ENCODE measurements at places on chromosomes 12 and 14. TPM values are rescaled to one million over a fixed set of nuclear protein-coding genes. Genes with fewer than 3 reads are reported as not detected.

DNA sequence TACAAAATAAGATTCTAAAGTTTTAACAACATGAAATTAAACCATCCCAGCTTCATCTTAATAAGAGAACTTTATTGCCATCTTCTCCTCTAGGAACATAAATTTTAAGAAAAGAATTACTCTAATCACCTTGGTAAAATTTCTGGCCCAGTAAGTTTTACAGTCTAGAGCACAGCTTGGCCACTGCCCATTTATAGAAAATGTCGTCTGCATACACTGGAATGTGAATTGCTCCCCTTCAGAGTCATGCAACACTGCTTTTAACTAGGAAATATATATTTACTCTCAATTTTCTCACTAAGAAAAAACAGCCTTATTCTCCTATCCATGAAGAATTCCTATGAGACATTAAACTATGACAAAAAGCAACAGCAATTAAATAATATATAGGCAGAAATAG lies 48.2 kb downstream of the KCNC2 start:
- H3K27ac ChIP-seq = no peak overlapping the region
- no peak for DNase-seq
- no peaks in the 10 kb centered on the region for H3K4me1 ChIP-seq
- no peaks in the 10 kb centered on the region for H3K27me3 ChIP-seq
- no peaks in the 10 kb centered on the region for H3K36me3 ChIP-seq

DNA sequence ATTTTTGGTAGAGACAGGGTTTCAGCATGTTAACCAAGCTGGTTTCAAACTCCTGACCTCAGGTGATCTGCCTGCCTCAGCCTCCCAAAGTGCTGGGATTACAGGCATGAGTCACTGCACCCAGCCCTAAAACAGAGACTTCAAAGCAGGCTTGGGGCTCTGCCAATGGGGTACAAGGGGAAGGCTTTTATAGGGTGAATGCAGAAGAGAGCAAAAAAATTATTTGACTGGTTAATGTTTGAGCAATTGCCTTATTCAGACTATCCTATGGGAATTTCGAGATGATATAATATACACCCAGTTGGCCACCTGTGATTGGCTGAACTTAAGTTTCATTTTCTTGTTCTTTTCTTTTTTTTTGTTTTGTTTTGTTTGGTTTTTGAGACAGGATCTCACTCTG lies 31.5 kb upstream of the ACTN1 start:
- H3K4me3 ChIP-seq = no peak overlapping the region
- peaks cover 8% of the 10 kb centered on the region for H3K4me1 ChIP-seq
- DNase-seq = no peak
- no peaks in the 10 kb centered on the region for H3K36me3 ChIP-seq
- H3K27ac ChIP-seq = no peak overlapping the region

DNA sequence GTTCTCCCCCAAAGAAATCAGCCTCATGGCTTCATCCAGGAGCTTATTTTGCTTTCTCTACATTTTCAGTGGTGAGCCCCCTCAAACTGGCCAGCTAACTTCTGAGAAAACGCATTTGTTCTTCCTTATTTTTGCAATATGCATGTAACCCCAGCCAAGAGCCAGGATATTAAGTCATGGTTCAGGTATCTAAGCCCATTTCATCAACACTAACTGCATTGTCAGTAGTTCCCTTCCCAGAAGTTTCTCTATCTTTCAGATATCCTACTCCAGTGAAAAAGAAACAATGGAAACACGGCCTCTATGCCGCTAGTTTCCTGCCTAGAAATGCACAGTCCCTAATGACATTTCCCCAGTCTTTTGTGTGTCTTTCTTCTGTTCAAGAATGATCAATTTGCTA lies 102.8 kb upstream of the RASSF8 start:
- H3K27me3 ChIP-seq = peaks cover 6% of the 10 kb centered on the region
- H3K36me3 ChIP-seq = no peaks in the 10 kb centered on the region
- H3K4me3 ChIP-seq = no peak overlapping the region
- H3K4me1 ChIP-seq = peaks cover 41% of the 10 kb centered on the region

DNA sequence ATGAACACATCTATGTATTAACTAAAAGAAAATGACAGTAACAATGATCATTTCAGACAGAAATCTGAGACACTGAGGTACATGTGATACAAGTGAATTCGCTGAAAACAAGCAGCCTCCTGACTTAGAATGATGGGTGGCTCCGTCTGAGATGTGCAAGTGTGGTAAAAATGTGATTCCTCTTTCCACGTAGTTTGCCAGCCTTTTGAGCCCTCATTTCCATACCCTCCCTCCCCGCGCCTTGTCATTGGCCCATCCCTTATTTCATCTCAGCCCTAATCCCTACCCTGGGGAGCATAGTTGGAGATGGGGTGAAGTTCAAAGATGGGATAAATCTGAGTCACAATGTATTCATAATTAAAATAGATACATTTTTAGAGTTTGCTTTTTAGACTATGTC lies 107.8 kb downstream of the BMP4 start:
- no peak for DNase-seq
- H3K4me1 ChIP-seq = peaks cover 4% of the 10 kb centered on the region
- H3K27ac ChIP-seq = no peak overlapping the region

GRCh38 chr14:50225974-50226297 lies 5.4 kb downstream of the SOS2 start:
- H3K27ac ChIP-seq = no peak overlapping the region
- no peak overlapping the region for H3K4me3 ChIP-seq
- H3K27me3 ChIP-seq = no peaks in the 10 kb centered on the region
- peaks cover 6% of the 10 kb centered on the region for H3K36me3 ChIP-seq

DNA sequence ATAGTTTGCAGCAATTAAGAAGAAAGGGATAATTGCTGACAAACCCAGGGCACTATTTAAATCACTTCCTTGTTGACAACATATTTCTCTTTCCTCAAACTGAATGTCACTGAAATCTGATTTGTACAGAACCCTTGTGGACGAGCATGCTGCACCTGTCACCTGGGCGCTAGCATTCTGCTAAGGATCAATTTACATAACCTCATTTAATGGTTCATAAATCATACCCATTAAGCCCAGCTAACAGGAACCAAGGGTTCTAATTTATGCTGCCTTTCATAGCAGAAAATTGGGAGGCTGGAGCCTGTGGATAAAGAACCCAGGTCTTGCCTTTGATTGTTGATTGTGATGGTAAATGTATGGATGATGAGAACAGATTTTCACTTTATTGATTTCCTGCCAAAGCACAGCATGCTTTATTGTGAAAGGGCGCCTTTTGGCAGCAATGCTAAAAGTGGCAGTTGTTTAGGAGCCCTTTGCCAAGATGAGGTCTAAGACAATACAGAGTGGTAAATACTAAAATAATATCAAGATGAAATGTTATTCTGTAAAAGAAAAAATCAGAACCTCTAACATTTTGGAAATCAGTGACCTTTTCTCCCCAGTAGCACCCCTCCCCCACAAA lies 95.4 kb downstream of the NKX2-1 start:
- no peak overlapping the region for H3K27ac ChIP-seq
- H3K4me3 ChIP-seq = no peak overlapping the region
- no peaks in the 10 kb centered on the region for H3K36me3 ChIP-seq

- no peak for DNase-seq
- H3K27ac ChIP-seq = no peak overlapping the region
- H3K4me3 ChIP-seq = no peak overlapping the region
- H3K36me3 ChIP-seq = no peaks in the 10 kb centered on the region
- no peaks in the 10 kb centered on the region for H3K27me3 ChIP-seq
- no peaks in the 10 kb centered on the region for H3K4me1 ChIP-seq
Observed at GRCh38 chr14:52363961-52364360, 49.8 kb downstream of the PTGER2 start.

GRCh38 chr14:68550338-68550715 lies 242.5 kb downstream of the ZFP36L1 start:
- no peak overlapping the region for H3K4me3 ChIP-seq
- no peak for DNase-seq
- H3K27me3 ChIP-seq = peaks cover 4% of the 10 kb centered on the region
- no peaks in the 10 kb centered on the region for H3K36me3 ChIP-seq
- peaks cover 56% of the 10 kb centered on the region for H3K4me1 ChIP-seq

DNA sequence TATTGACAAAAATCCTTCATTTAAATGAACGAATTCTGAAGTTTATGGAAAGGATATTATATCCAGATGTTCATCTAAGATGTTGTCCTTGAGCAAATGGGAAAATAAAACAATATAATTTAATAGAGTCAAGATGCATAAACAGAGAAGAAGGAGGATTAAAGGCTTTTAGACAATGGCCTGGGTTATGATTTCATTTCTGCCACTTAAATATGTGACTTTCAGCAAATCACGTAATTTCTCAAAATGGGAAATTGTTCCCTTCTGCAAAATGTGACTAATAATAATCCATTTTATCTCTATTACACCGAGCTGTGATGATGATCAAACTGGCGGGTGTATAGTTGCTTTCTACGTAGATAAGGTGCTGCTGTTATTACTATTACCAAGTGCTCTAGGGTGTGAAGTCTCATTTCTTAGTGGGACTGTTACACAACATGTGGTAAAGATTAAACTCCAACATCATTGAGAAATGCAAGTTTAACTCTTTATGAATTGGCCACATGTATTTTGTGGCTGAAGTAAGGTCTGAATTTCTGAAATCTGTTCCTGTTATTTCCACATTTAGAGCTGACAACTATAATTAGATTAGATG lies 157.0 kb downstream of the MYRFL start:
- H3K4me3 ChIP-seq = no peak overlapping the region
- H3K4me1 ChIP-seq = no peaks in the 10 kb centered on the region
- DNase-seq = no peak
- H3K27me3 ChIP-seq = peaks cover 3% of the 10 kb centered on the region
- H3K27ac ChIP-seq = no peak overlapping the region

DNA sequence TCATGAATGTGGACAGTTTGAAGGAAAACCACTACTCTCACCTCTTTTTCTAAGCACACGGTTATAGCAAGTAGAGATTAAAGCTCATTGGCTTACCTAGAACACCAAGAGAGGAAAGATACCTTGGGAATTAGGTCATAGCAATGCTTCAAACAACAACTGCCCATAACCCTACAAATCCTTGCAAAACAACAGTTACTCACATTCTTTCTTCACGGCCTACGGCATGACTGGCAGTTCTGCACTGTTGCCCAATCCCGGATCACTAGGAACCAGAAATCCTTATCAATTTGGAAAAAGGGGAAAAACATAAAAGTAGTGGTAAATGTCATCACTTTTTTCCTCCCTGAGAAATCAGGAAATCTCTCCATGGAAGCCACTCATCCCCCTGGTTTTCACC lies 9.6 kb upstream of the ISM2 start:
- H3K4me1 ChIP-seq = no peaks in the 10 kb centered on the region
- peaks cover 8% of the 10 kb centered on the region for H3K36me3 ChIP-seq
- no peak for DNase-seq
- no peak overlapping the region for H3K27ac ChIP-seq
- no peak overlapping the region for H3K4me3 ChIP-seq
- no peaks in the 10 kb centered on the region for H3K27me3 ChIP-seq

GRCh38 chr14:62897771-62898170 lies 147.5 kb downstream of the KCNH5 start:
- no peak for DNase-seq
- no peak overlapping the region for H3K4me3 ChIP-seq
- H3K27me3 ChIP-seq = no peaks in the 10 kb centered on the region
- H3K27ac ChIP-seq = no peak overlapping the region
- no peaks in the 10 kb centered on the region for H3K36me3 ChIP-seq

- H3K4me3 ChIP-seq = peak overlapping the region; percentile 5
- peaks cover 34% of the 10 kb centered on the region for H3K36me3 ChIP-seq
- peaks cover 7% of the 10 kb centered on the region for H3K4me1 ChIP-seq
- no peak overlapping the region for H3K27ac ChIP-seq
- peaks cover 2% of the 10 kb centered on the region for H3K27me3 ChIP-seq
- no peak for DNase-seq
Observed at GRCh38 chr12:123475246-123475703, 17.3 kb downstream of the SNRNP35 start.

- DNase-seq = no peak
- H3K36me3 ChIP-seq = peaks cover 17% of the 10 kb centered on the region
- H3K27me3 ChIP-seq = peaks cover 10% of the 10 kb centered on the region
Observed at GRCh38 chr14:23538785-23539184, 12.8 kb downstream of the ZFHX2 start.

The RNASE1 gene
- total RNA-seq = 31.6 TPM

The CD163L1 gene
- total RNA-seq = 0.69 TPM

The LTB4R gene
- 9.5 TPM for total RNA-seq

The GLI1 gene
- 0.77 TPM for total RNA-seq

The WNT1 gene
- total RNA-seq = not detected

The RIPK3 gene
- total RNA-seq = 2.6 TPM

The RIMBP2 gene
- total RNA-seq = 1.4 TPM

The GLIPR1L1 gene
- not detected for total RNA-seq

The TAS2R8 gene
- total RNA-seq = 0.44 TPM

All from endothelial cell (in vitro differentiated cells).